Mesenchymal stem cell (in vitro differentiated cells and primary cell): ENCODE measurements at places on chromosomes 2 and 18.

DNA sequence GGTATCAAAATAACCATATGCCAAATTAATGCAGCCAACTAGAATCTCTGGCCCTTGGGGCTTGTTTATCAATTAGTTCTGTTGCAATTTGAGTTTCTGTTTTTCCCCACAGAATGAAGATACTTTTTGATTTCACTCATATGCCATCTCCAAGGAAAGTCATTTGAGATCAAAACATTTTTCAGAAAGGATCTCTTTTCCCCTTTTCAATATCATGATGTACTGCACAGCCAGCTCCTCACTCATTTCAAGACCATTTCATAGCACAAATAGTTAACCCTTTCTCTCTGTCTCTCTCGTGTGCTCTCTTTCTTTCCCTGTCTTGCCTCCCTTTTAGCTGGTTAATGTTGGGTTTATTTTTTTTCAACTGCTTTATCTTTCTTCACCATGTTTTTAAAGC, 387.3 kb downstream of the STK39 start:
- H3K36me3 ChIP-seq = no peaks in the 10 kb centered on the region
- H3K4me1 ChIP-seq = peaks cover 9% of the 10 kb centered on the region

GRCh38 chr2:144481666-144482065, 38.3 kb downstream of the ZEB2 start:
- no peak for DNase-seq
- H3K36me3 ChIP-seq = peaks cover 27% of the 10 kb centered on the region
- H3K4me1 ChIP-seq = peaks cover 13% of the 10 kb centered on the region
- H3K27ac ChIP-seq = no peak overlapping the region
- no peaks in the 10 kb centered on the region for H3K27me3 ChIP-seq

DNA sequence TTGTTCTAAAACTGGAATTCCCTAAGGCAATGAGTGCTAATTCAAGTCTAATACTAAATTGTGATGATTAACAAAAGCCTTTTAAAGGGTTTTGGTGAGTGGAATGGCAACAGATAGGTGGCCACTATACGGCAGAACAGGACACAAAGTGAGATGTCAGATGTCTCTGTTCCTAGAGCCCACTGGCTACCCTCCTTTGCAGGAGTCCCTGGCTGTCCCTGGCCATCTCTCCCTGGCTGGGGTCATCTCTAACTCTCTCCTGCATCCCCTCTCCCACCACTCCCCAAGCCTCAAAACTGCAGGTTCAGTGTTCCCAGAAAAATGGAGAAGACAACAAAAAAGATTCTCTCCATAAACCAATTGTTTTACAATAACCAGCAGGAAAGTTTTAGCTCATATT, 79.2 kb downstream of the MDH1 start:
- peaks cover 2% of the 10 kb centered on the region for H3K4me1 ChIP-seq
- no peak for DNase-seq
- H3K4me3 ChIP-seq = no peak overlapping the region

GRCh38 chr2:152097801-152098495, 896 bp downstream of the CACNB4 start:
- no peak overlapping the region for H3K27ac ChIP-seq
- no peaks in the 10 kb centered on the region for H3K36me3 ChIP-seq
- peaks cover 48% of the 10 kb centered on the region for H3K27me3 ChIP-seq
- H3K4me1 ChIP-seq = peaks cover 19% of the 10 kb centered on the region
- H3K4me3 ChIP-seq = peak overlapping the region; percentile 55
- DNase-seq = peak; percentile 47

DNA sequence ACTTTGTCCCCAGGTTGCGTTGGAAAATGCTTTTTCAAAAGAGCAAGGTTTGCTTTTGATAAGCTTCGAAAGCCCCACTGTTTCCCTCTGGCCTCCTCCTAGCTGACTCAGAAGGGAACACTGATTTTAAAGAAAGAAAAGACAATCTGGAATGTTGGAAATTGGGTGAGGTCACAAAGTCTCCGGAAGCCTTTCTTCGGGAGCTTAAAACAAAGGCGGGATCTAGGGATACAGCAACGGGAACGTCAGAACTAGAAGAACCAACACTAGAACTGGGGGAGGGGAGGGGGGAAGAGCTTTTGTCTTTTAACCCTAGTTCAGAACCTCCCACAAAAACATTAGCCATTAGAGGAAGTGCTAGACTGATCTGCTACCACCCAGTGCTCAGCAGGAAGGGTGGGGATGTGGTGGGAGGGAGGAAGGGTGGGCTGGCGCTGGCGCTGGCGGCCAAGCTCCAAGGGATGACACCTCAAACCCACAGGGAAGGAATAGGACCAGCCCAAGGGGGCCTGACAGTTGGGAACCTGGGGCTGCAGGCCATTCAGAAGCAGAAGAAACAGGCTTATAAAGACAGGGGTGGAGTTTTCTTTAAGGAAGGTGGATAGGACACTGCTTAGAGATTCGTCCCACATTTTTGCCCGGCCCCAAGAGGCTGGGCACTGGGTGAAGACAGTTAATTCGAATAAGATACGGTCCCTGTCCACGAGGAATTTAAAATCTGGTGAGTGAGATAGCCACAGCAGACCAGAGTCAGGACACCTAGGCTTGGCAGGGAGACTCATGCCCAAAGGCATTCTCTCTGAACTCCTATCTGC, 1.7 kb downstream of the TMSB10 start:
- H3K27ac ChIP-seq = peak overlapping the region; percentile 86
- peaks cover 2% of the 10 kb centered on the region for H3K4me1 ChIP-seq
- H3K27me3 ChIP-seq = no peaks in the 10 kb centered on the region
- DNase-seq = peak; percentile 83

GRCh38 chr2:229443141-229443540, 172.1 kb upstream of the PID1 start:
- H3K27ac ChIP-seq = no peak overlapping the region
- no peaks in the 10 kb centered on the region for H3K36me3 ChIP-seq
- H3K27me3 ChIP-seq = no peaks in the 10 kb centered on the region
- H3K4me1 ChIP-seq = peaks cover 5% of the 10 kb centered on the region

DNA sequence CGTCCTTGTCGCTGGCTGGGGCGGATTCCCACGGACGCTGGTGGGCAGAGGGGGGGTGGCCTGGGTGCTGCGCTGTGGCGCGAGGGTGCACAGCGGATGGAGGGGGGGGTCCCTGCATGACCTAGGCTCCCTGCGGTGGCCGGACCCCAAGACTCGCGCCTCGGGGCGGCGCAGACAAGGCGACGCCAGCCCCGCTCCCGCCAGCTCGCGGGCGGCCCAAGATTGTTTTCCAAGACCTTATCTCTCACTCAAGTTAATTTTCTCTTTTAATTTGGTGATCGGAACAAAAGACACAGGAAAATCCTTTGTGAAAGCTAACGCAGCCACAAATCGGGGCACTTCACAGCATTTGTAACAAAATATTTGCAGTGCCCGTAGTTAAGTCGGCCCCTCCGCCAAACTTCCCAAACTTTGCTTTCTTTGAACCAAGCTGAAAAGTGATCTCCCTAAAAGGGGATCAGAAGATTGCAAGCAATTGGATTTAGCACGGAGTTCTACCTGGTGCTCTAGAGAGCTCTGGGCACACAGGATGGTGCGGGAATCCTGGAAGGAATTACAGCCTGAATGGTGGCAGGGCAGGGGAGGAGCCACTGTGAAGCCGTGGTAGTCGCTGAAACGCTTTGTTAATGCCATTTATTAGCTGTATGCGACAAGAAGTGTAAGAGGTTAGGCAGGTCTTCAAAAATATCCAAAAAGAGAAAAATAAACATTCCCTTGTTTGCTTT, 4.8 kb upstream of the ID2 start:
- DNase-seq = peak; percentile 51
- peaks cover 22% of the 10 kb centered on the region for H3K4me1 ChIP-seq
- no peaks in the 10 kb centered on the region for H3K36me3 ChIP-seq
- H3K27me3 ChIP-seq = no peaks in the 10 kb centered on the region

DNA sequence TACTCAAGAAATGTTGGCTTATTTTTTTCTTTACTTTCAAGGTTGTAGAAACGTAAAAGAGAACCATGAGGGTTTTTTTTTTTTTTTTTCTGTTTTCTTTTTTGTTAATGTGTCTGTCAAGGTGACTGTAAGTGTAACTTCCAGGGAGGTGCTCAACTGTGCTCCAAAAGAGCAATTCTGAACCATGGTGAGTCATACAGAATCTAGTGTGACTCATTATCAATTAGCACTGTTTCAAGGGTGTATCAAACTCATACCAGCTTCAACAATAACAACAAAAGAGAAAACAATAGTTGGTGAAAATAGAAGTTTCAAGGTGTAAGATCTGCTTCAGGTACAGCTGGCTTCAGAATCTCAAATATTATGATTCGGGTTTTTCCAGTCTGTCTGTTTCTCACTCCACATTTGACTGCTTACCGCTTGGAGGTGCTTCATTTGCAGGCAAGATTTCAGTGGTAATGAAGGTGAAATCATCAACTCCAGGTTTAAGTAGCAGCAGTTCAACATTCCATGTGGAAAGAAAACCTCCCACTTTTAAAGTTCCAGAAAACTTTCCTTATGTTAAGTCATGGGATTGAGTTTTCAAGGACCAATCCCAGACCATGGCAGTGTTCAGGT, 850.6 kb downstream of the CNTNAP5 start:
- H3K4me1 ChIP-seq = no peaks in the 10 kb centered on the region
- H3K4me3 ChIP-seq = no peak overlapping the region
- H3K27me3 ChIP-seq = no peaks in the 10 kb centered on the region

GRCh38 chr2:28366496-28367282, 26.0 kb upstream of the FOSL2 start:
- H3K36me3 ChIP-seq = no peaks in the 10 kb centered on the region
- H3K27me3 ChIP-seq = no peaks in the 10 kb centered on the region
- no peak overlapping the region for H3K27ac ChIP-seq
- H3K4me3 ChIP-seq = no peak overlapping the region
- peak; percentile 68 for DNase-seq
- H3K4me1 ChIP-seq = peaks cover 11% of the 10 kb centered on the region

DNA sequence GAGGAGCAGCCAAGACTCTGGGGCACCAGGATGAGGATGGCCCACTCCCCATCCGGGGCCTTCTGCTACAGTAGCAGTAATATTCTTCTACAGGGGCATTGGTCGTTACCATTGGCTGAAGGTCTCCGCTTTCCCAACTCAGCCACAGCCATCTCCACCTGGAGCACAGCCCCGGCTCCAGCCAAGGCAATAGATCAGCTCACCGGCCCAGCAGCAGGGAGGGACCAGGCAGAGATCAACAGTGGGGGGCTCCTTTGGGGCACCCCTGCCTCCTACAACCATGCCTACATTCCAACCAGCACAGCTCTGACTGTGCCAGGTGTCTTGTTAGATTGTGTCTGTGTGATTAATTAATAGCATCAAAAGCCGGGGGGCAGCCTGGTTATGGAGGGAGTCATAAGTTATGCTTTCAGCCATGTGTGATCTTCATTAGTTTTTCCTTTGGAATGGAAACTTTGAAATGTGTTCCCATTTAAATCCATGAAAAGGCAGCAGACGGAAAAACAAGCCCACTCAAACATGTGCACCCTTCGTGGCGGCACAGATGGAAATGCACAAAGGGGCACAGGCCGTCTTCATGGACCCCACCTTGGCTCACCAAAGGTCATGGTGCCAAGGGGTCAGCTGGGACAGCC, 68.6 kb upstream of the BZW1 start:
- peaks cover 13% of the 10 kb centered on the region for H3K4me1 ChIP-seq
- H3K4me3 ChIP-seq = no peak overlapping the region
- no peaks in the 10 kb centered on the region for H3K27me3 ChIP-seq
- no peak for DNase-seq
- no peaks in the 10 kb centered on the region for H3K36me3 ChIP-seq

- H3K4me1 ChIP-seq = peaks cover 6% of the 10 kb centered on the region
- H3K27ac ChIP-seq = no peak overlapping the region
- no peak overlapping the region for H3K4me3 ChIP-seq
- H3K36me3 ChIP-seq = peaks cover 11% of the 10 kb centered on the region
Measured at GRCh38 chr18:79071037-79071436, 1.8 kb downstream of the ATP9B start.

DNA sequence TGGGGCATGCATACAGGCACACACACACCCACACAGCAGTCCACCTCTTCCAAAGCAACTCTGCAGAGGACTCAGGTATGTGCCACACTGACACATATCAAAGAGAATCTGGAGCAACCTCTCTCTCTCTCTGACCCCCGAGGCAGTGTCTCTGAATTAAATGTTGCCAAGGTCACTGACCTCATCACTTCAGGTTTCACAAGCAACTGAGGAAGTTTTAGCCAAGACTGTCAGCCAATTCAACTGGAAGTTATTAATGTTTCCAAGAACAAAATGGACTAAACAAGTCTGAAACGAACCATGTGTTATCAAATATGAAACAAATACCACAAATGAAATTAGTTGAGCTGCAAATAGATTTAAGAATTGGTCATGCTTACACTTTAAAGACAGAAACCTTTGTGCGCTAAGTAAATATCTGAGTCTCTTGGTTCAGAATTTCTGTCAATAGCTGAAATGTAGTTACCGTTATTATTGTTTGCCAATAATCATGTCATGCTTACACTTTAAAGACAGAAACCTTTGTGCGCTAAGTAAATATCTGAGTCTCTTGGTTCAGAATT, 86.1 kb downstream of the SLC25A12 start:
- H3K27me3 ChIP-seq = no peaks in the 10 kb centered on the region
- no peaks in the 10 kb centered on the region for H3K4me1 ChIP-seq
- H3K4me3 ChIP-seq = no peak overlapping the region
- peaks cover 9% of the 10 kb centered on the region for H3K36me3 ChIP-seq

DNA sequence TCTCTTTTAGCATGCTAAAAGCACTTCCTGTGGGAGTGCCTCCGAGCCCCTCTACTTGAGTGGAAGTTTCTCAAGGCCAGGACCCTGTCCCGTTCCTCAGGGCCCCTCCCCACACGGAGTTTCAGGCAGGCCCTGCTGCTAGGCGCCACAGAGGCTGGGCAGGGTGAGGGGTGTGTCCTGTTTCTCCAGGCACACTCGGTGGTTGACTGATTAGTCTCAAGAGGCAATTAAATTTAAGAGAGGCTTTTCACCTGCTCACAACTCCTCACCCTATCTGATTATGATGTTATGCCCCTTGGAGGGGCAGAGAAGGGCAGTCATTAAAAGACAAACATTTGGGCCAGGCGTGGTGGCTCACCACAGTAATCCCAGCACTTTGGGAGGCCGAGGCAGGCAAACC, 160.8 kb upstream of the HAAO start:
- DNase-seq = no peak
- no peaks in the 10 kb centered on the region for H3K27me3 ChIP-seq
- peaks cover 16% of the 10 kb centered on the region for H3K4me1 ChIP-seq
- H3K4me3 ChIP-seq = no peak overlapping the region
- H3K27ac ChIP-seq = no peak overlapping the region
- no peaks in the 10 kb centered on the region for H3K36me3 ChIP-seq
